ENCODE measurements at places on chromosomes 3 and 15. TPM values are rescaled to one million over a fixed set of nuclear protein-coding genes. Genes with fewer than 3 reads are reported as not detected.

DNA sequence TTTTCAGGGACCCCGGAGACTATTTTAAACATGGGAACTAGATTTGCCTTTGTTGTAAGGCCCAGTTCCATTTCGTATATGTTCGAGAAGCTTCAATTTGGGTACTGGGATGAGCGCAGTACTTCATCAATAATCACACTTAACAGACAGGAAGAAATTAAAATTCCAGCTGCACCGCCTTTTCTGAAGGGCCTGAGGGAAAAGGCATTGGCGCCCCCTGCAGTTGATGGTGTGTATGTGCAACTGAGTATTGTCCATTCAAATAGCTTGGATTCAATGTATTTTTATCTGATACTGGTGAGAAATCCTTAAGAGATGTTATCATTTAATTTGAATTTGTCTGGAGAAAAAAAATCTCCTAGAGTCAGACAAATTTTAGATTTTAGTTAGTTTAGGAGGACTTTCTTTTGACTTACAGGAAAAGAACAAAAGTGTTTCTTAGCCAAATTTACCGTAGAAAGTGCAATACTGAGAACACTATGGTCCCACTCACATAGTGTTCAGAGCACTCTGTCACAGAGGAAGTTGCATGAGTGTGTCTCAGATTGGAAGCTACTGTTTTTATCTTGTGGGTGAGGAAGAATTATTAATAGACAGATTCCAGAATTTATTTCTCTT lies 5.4 kb upstream of the ALDH1A2 start:
- DNase-seq = no peak
- peaks cover 9% of the 10 kb centered on the region for H3K4me1 ChIP-seq

PRR20G gene
- total RNA-seq = not detected

- DNase-seq = no peak
- H3K4me3 ChIP-seq = no peak overlapping the region
- H3K27ac ChIP-seq = no peak overlapping the region
- H3K4me1 ChIP-seq = peaks cover 6% of the 10 kb centered on the region
Observed at GRCh38 chr3:188404124-188404523, 250.2 kb downstream of the LPP start.

DNA sequence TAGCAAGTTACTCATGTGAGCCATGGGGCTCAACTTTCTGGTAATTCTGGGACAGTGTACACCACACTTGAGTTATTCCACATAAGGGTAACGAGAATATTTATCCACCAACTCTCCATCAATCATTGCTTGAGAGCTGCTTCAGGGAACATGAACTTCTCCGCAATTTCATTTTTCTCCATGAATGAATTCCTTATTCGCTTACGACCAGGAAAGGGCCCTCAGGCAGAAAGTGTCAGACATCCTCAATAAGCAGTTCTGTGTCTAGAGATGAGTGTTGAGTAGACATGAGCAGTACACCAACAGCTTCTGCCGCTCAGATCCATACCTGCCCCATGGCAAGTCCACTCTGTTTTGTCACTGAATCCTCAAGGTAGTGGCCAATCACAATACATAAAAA lies 24.8 kb upstream of the IQCF2 start:
- H3K27me3 ChIP-seq = no peaks in the 10 kb centered on the region
- H3K36me3 ChIP-seq = no peaks in the 10 kb centered on the region
- no peak overlapping the region for H3K4me3 ChIP-seq
- no peak for DNase-seq

DNA sequence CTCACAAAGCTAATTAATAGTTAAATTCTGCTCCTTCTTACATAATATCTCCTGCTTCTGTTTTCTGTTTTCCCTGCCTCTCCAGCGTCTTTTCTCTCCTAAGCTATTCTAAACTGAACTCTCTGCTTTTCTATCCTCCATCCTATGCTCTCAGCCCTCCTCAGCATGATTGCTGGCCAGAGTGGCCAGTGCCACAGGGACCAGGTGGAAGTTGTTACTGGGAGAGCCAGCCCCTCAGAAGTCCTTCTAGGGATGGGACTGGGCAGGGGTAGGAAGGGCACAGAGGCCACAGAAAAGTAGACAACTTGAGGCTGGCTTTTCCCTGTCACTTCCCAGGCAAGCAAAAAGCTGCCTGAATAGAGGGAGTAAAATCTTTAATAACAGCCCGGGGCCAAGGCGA lies 76.8 kb downstream of the LARS2 start:
- no peaks in the 10 kb centered on the region for H3K4me1 ChIP-seq
- H3K36me3 ChIP-seq = peaks cover 15% of the 10 kb centered on the region
- H3K4me3 ChIP-seq = no peak overlapping the region
- no peaks in the 10 kb centered on the region for H3K27me3 ChIP-seq
- no peak overlapping the region for H3K27ac ChIP-seq
- no peak for DNase-seq

DAZL gene
- total RNA-seq = not detected

CD96 gene
- total RNA-seq = 13.5 TPM

DNA sequence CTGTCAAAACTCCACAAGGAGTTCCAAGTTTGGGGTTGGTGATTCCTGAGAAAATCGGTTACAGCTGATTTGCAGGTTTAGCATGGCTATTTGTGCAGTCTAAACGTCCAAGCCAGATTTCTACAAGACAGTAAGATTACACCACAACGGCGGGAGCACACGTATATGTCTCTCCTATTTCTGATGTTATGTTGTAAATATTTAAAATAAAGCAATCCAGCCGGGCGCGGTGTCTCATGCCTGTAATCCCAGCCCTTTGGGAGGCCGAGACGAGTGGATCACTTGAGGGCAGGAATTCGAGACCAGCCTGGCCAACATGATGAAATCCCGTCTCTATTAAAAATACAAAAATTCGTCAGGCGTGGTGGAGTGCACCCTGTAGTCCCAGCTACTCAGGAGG lies 106.8 kb upstream of the IGF1R start:
- H3K36me3 ChIP-seq = no peaks in the 10 kb centered on the region
- no peak overlapping the region for H3K4me3 ChIP-seq
- DNase-seq = no peak

GRCh38 chr15:64931381-64931780 lies 19.7 kb downstream of the ANKDD1A start:
- no peak overlapping the region for H3K4me3 ChIP-seq
- H3K27me3 ChIP-seq = no peaks in the 10 kb centered on the region

- H3K36me3 ChIP-seq = no peaks in the 10 kb centered on the region
- H3K4me3 ChIP-seq = no peak overlapping the region
- H3K27me3 ChIP-seq = no peaks in the 10 kb centered on the region
- peaks cover 3% of the 10 kb centered on the region for H3K4me1 ChIP-seq
Observed at GRCh38 chr3:152713989-152714388, 120.9 kb upstream of the P2RY1 start.

- H3K4me3 ChIP-seq = no peak overlapping the region
- no peaks in the 10 kb centered on the region for H3K27me3 ChIP-seq
- no peaks in the 10 kb centered on the region for H3K4me1 ChIP-seq
Observed at GRCh38 chr3:44104668-44105321, 136.9 kb upstream of the TOPAZ1 start.

GRCh38 chr3:193129607-193130006 lies 111.4 kb upstream of the PLAAT1 start:
- no peaks in the 10 kb centered on the region for H3K36me3 ChIP-seq
- H3K4me1 ChIP-seq = no peaks in the 10 kb centered on the region
- no peak for DNase-seq
- no peaks in the 10 kb centered on the region for H3K27me3 ChIP-seq

LRRC2 gene
- total RNA-seq = 2.0 TPM

KLHL6 gene
- 1.7 TPM for total RNA-seq

- H3K27ac ChIP-seq = no peak overlapping the region
- H3K36me3 ChIP-seq = no peaks in the 10 kb centered on the region
- H3K4me3 ChIP-seq = no peak overlapping the region
- H3K4me1 ChIP-seq = no peaks in the 10 kb centered on the region
Observed at GRCh38 chr15:58159827-58160386, 21.7 kb downstream of the AQP9 start.

CCR9 gene
- not detected for total RNA-seq

GRCh38 chr3:56838448-56838847 lies 36.7 kb upstream of the ARHGEF3 start:
- no peak overlapping the region for H3K27ac ChIP-seq
- no peaks in the 10 kb centered on the region for H3K4me1 ChIP-seq
- H3K36me3 ChIP-seq = no peaks in the 10 kb centered on the region
- H3K27me3 ChIP-seq = no peaks in the 10 kb centered on the region
- no peak overlapping the region for H3K4me3 ChIP-seq

GRCh38 chr15:41971895-41972252 lies 483 bp downstream of the EHD4 start:
- H3K27me3 ChIP-seq = no peaks in the 10 kb centered on the region
- DNase-seq = no peak
- no peaks in the 10 kb centered on the region for H3K36me3 ChIP-seq
- peak overlapping the region; percentile 99 for H3K4me3 ChIP-seq
- peak overlapping the region; percentile 89 for H3K27ac ChIP-seq

MINAR1 gene
- 0.74 TPM for total RNA-seq

- peaks cover 10% of the 10 kb centered on the region for H3K4me1 ChIP-seq
- no peaks in the 10 kb centered on the region for H3K36me3 ChIP-seq
- peak overlapping the region; percentile 35 for H3K4me3 ChIP-seq
- no peak overlapping the region for H3K27ac ChIP-seq
- no peak for DNase-seq
- H3K27me3 ChIP-seq = peaks cover 3% of the 10 kb centered on the region
Observed at GRCh38 chr3:10707400-10708215, 108.4 kb upstream of the SLC6A11 start.

GRCh38 chr15:77415450-77416147 lies 4.3 kb downstream of the PEAK1 start:
- no peak overlapping the region for H3K27ac ChIP-seq
- H3K36me3 ChIP-seq = no peaks in the 10 kb centered on the region
- no peak overlapping the region for H3K4me3 ChIP-seq
- no peak for DNase-seq
- no peaks in the 10 kb centered on the region for H3K27me3 ChIP-seq

All from vagina (tissue), 2 donors.